Stimulated activated CD4-positive, alpha-beta T cell treated with anti-CD3 and anti-CD28 coated beads, Interleukin-15, amount 100 ng/mL, for 1 hour (primary cell): ENCODE measurements at places on chromosomes 16 and 17.

DNA sequence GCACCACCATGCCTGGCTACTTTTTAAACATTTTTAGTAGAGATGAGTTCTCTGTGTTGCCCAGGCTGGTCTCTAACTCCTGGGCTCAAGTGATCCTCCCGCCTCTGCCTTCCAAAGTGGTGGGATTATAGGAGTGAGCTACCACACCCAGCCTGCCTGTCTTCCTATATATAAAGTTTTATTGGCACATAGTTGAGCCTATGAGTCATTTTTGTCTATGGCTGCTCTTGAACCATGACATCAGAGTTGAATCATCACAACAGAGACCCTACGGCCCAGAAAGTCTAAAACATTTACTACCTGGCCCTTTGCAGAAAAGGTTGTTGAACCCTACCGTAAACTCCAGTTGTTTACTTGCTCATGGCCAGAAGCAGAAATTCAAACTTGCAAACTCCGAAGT is 7.9 kb downstream of the SEPTIN12 start:
- DNase-seq, result no peak

- DNase-seq, result no peak
These were observed 321.5 kb downstream of the MAP2K4 start for GRCh38 chr17:12342161-12342560.

- no peak for DNase-seq
These were observed 4.0 kb downstream of the SYNGR3 start for GRCh38 chr16:1993731-1994131.

GRCh38 chr17:10196384-10196895 is 2.0 kb downstream of the GAS7 start:
- DNase-seq, result no peak

- DNase-seq, result no peak
These were observed 86.1 kb downstream of the KCNJ12 start for GRCh38 chr17:21462237-21462636.

DNA sequence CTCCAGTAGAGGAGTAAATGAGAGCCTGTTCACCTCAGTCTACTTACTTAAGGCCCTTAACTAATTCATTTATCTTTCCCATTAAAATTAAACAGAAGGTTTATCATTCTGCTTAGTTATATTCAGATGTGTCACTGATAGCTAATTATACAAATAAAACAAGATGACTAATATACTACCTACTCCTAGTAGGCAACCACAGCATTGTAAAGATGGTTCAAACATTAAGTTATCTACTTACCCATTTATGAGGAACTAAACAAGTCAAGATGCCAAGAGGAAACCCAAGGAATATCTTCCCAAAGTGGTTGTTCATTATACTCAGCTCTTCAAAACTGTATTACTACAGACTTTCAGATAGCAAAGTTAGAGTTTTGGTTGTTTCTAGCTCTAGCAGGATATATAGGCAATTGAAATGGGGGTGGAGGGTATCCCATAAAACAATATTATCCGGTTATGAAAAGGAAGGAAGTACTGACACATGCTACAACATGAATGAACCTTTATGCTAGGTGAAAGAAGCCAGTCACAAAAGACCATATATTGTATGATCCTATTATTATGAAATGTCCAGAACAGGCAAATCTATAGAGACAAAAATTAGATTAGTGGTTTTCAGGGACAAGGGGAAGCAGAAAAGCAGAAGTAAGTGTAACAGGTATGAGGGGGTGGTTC is 56.5 kb downstream of the SPAG9 start:
- DNase-seq, result no peak

GRCh38 chr16:85768199-85768598 is 17.3 kb upstream of the C16orf74 start:
- DNase-seq, result no peak

GRCh38 chr17:864315-864714 is 82.2 kb downstream of the MRM3 start:
- DNase-seq, result no peak

GRCh38 chr17:71247441-71248015 is 873.3 kb upstream of the SOX9 start:
- DNase-seq, result no peak

DNA sequence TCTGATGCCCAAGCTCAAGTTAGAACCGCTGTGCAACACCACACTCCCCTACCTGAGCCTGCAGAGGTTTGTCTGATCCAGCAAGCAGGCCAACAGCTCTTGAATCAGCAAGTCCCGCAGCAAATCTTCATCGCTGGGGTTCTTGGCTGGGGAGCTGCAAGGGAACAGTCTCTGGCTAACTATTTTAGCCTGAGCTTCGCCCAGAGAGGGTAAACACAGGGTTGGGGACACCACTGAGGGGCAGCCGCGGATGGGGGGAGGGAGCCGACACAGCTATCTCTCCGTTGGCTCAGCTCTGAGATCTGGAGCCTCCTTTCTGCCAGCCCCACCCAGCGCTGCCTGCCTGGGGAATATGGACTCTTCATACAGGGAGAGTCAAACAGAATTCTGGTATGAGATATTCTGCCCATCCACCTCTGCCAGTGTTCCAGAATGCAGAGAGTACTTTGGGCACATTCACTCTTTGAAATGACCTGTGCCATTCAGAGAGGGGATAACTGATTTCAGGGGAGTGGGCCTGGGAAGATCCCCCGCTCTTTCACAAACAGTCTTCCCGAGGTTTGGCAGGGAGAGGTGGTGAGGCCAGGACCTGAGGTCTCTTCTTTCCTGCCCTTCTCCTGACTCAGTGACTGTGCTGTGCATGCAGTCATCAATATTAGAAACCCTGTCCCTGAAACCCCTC is 7.4 kb downstream of the GIP start:
- DNase-seq, result no peak

DNA sequence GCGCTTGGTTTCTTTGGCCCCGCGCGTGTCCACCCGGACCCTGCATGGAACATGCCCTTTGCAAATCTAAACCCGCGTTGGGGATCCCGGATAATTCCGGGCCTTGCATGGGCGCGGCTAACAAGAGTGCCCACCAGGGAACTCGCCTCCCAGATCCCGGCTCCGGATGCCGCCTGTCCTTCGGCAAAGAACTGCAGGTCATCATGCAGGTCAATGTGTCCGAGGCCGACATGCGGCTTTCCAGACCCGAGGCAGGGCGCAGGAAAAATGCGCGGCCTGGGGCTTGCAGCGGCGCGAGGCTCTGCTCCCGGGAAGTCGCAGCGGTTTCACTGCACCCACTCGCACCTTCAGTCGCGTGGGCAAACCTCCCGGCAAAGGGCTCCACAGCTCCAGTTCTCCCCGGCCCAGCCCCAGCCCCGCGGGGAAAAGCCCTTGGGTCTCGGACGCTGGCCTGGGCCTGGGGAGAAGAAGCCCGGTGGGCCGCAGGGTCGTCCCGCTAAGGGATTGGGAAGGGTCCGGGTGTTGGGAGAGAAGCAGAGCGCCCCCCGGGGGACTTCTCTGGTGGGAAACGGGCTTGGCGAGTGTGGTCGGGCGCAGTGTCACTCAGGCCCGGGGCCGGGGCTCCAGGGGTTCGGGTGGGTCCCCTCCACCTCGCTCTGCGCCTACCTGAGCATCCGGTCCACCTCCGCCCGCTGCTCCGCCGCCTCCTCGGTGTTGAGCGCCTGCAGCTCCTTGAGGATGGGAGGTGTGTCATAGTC is 805 bp downstream of the HNF1B start:
- no peak for DNase-seq

- DNase-seq, result no peak
These were observed 118.4 kb upstream of the HSBP1 start for GRCh38 chr16:83689385-83689831.

DNA sequence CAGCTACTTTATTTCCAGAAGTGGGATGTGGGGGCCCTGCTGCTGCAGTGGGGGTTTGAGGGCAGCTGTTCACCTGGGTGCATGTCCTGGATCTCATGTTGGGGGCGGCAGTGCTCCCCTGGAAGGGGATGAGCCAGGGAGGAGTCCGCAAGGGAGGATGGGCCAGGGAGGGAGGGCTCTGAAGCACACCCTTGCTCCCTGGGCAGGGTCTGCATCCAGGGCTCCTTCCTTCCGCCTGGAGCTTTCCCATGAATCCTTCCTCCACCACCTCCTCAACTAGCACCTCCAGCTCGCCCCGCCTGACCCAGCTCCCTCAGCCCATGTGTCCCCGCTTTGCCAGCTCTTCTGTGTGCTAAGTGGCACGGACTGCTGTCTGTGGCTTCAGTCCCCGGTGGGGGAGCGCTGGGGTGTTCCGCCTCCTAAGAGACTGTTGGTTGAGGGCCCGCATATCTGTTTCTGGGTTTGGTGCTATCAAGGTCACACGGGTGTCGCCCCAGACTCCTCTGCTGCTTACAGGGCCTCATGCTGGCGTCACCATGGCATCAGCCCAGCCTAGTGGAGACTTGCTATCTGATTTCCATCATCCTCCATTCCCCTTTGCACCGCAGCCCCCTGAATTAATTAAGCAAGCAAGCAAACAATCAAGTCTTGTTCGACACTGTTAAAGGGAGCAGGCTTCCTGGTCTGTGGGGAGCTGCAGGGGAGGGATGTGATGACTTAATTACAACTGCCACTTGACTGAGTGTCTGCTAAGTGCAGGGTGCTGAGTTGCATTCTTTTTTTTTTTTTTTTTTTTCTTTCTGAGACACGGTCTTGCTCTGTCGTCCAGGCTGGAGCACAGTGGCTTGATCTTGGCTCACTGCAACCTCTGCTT is 71.8 kb downstream of the PRKCA start:
- DNase-seq, result peak; percentile 12

- no peak for DNase-seq
These were observed 19.5 kb downstream of the MAP1LC3B start for GRCh38 chr16:87411375-87412271.

DNA sequence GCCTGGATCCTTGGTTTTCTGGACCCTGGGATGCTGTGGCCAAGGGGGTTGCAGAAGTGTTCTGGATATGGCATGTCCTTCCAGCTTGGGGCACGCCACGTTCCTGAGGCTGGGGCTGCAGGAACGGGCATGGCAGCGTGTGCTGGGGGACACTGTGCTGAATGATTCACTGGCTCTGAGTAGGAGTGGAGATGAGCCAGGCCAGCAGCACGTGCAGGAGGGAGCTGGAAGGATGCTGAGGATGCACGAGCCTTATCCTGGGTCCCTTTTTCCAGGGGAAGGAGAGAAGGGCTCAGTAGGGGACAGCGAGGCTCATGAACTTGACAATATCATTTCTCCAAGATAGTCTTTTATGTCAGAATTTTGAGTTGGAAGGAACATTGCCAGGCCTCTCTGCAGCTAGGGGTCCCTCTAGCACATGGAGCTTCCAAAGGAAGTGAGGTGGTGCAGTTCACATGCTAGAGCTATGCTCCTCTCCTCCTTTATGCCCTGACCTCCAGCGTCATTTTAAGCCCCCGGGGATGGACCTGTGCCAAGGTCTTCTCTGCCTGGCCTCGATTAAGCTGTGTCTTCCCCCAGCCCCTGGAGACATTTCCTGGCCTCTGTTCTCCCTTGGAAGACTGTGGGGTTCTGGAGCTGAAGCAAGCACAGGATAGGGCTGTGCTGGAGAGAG is 125.9 kb downstream of the OR1D5 start:
- DNase-seq, result no peak

GRCh38 chr17:73589363-73589980 is 54.8 kb downstream of the SDK2 start:
- no peak for DNase-seq

GRCh38 chr17:43905400-43905984 is 1.8 kb downstream of the MPP2 start:
- no peak for DNase-seq

- DNase-seq, result no peak
These were observed 33.9 kb downstream of the CMTM4 start for GRCh38 chr16:66662445-66663194.

DNA sequence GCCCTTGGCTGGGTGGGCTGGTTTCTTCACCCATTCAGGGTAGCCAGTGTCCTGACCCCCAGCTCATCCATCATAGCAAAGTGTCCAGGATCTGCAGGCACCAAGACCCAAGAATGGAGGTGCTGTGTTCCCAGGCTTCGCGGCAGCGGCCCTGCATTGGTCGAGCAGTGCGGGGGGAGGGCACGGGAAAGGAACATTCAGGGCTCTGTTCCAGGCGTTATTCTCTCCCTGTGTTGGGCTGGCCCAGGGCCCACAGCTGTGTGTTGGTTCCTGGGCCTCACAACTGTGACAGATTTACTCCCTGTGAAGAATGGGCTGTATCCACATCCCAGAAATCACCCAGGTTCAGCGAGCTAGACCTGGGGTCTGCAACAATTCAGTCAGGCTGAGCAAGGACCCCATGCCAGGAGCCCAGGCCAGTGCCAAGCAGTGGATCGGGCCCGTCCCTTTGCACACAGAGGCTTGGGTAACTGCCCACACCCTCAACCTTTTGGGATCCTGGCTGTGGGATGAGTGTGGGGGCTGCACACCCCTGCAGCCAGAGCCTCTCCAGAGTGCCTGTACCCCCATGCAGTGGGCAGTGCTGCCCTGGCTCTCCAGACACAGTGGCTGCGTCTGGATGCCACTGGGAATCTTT is 10.0 kb downstream of the GPT2 start:
- DNase-seq, result no peak

GRCh38 chr17:63500543-63501390 is 22.4 kb upstream of the KCNH6 start:
- DNase-seq, result no peak

GRCh38 chr17:6981426-6981825 is 14.4 kb upstream of the ALOX12 start:
- DNase-seq, result no peak

DNA sequence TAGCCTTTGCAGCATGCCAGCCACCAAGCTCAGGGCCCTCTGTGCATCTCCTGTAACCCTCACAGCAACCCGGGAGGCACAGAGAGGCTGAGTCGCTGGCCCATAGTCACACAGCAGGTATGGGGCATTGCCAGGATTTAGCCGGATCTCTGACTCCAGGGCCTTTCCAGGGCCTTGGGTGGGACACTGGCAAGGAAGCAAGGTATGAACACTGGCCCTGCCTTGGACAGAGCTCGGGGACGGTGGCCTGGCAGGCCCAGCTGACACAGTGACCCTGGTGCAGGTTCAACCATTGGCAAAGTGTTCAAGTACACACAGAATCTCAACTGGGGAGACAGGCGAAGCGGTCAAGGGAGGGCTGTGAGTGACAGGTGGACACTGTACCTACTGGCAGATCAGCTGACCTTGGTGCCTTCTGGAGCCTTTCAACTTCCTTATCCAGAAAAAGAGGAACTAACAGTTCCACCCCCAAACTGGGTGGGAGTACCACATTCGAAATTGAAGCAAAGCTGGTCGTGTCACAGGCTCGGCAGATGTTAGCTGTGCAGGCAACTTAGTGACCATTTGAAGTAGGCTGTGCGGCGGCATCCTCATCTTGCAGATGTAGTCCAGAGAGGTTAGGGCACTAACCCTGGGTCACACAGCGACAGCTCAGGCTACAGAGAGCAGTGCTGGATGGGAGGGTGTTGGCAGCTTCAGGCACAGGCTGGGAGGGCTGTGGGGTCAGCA is 287.4 kb downstream of the SEC14L1 start:
- no peak for DNase-seq
